ENCODE measurements at places on chromosomes 4 and X.

- DNase-seq: peak; percentile 41
Measured at GRCh38 chr4:24856586-24856985, 56.3 kb downstream of the CCDC149 start.

- DNase-seq: no peak
Measured at GRCh38 chrX:37765507-37765906, 14.4 kb upstream of the CYBB start.

DNA sequence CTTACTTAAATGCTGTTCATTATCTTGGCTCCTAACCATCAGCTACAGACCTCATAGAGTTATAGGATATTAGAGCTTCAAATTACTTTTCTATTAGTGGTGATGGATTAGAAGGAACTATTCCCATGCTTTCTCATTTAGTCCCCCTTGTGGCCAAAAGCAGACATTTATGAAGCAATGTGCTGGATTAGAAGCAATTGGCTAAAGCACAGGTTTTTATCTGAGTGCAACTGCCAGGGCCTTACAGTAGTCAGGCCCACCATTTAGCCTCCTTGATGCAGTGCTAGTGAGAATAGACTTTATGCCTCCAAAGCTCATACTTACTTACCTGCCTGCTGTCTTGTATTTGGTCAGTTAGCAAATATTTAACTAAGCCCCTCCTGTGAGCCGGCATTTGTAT lies 93.0 kb downstream of the TSPAN7 start:
- DNase-seq: no peak

GRCh38 chr4:140012688-140013486 lies 141.1 kb downstream of the MAML3 start:
- DNase-seq: no peak

DNA sequence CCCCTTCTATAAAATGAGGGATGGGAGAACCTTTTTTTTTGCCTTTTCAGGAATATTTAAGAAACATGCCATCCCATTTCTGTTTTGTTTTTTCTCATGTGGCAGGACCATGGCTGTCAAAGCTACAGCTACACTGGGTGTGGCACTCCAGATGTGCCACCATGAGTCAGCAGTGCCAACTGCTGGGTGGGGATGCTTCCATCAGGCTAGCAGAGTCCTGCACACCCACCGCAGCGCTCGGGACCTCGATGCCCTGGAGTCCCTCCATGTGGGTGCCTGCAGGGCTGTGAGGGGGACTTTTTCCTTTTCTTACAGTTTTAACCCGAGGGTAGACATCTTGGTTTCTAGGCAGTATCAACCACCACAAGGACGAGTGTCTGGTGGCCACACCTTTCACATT lies 352.6 kb downstream of the NR3C2 start:
- DNase-seq: no peak

GRCh38 chrX:152614791-152615190 lies 22.9 kb upstream of the GABRQ start:
- no peak for DNase-seq

DNA sequence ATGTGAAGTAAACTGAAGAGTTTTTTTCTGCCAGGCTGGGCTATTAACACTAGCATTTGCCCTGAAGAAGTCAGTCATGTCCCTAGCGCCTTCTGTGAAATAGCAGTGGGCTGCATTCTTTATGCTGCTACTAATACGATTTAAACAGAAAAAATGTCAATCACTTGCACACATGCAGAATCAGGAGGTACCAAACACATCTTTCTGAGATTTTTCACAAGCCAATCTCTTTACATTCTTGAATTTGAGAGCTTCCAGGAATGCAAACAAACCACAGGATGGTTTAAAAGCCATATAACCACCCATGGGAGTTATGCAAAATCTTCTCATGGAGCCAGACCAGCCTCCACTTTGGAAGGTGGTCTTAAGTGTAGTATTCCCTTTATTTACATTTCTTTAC lies 220.1 kb downstream of the IQCM start:
- DNase-seq: no peak

DNA sequence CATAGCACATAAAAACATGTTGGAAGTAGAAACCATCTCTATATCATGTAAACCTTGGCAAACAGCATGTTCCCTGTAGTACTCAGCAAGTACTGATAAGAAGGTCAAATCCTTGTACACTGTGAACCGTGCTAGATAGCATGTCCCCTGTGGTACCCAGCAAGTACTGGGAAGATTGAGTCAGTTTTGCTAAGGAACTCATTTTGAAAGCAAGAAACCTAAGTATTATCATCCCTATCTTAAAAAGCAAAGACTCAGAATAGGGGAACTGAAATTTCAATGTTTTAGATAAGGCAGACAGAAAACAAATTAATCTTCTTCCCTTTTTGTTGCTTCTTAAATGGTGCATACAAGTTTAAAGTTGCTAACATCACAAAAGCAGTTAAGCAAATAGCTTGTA lies 180.2 kb downstream of the RBM46 start:
- DNase-seq: no peak

DNA sequence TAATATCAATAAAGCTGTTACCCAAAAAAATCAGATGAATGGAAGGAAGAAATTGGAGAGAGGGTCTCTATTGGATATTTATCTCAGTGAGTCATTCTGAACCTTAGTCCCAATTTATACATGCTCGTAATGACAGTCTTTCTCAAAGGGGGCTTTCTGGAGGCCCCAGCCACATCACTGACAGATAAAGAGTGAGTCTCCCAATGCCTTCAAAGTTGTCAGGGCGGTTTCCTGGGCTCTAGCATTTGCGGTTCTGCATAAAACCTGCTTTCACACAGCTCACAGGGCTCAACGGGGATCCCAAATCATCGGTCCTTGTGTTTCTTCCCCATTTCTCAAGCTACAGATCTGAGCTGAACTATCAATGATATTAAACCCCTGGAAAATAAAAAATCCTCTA lies 17.3 kb downstream of the TCEANC start:
- no peak for DNase-seq

GRCh38 chr4:48227662-48228061 lies 42.0 kb downstream of the TEC start:
- no peak for DNase-seq

- DNase-seq: no peak
Measured at GRCh38 chr4:119210775-119211174, 1.7 kb upstream of the USP53 start.

DNA sequence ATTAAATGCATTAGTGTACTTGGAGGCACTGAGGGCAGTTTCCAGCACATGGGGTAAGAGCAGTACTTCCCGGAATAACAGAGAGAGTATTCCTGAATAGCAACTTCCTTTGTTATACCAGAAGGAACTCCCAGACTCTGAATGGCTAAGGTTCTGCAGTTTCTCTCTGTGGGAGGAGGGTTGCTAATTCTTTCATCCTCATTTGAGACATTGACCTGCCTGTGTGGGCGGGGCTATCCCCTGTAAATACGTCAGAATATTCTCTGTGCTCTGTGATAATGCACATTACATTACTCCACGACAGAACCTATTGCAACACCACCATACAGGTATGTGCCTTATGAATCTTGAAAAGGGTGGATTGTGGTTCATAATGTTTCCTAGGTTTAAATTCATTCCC lies 52.7 kb downstream of the SPINK2 start:
- no peak for DNase-seq

DNA sequence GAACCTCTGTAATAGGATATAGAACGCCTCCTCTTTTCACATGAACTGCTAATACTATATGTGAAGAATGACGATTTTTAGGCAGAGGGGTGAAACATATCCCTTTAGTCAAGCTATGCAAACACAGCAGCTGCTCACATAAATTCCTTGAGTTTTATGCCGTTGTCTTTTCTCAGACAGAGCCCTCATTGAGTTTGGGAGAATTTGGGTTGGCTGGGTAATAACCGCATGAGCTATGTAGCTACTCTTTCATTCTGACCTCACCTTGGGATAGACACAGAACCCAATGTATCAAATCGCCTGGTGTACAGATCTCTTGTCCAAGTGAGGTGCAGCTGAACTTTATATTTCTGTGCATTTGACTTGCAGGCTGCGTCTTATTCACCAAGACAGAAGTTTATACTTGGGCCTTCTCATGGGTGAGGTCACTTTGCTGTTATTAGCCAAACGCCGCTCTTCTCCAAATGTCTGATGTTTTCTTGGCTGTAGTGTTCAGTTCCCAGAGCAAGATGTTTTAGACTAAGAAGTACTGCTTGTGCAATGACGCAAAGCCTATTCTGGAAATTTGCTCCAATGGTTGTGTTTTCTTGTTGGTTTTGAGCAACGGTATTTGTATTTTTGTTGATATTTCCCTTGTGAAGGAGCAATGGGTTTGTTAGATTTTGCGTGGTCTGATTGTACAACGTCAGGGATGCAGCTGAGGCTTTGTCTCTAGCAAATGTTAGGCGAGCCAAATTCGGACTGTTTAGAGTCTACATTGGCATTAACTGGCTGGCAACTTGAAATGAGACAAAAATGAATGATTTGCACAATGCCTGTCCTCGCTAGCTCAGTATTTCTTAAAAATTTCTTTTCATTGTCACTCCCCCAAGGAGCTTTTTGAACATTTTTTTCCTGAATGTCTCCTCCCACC lies 11.2 kb upstream of the SPARCL1 start:
- DNase-seq: no peak

DNA sequence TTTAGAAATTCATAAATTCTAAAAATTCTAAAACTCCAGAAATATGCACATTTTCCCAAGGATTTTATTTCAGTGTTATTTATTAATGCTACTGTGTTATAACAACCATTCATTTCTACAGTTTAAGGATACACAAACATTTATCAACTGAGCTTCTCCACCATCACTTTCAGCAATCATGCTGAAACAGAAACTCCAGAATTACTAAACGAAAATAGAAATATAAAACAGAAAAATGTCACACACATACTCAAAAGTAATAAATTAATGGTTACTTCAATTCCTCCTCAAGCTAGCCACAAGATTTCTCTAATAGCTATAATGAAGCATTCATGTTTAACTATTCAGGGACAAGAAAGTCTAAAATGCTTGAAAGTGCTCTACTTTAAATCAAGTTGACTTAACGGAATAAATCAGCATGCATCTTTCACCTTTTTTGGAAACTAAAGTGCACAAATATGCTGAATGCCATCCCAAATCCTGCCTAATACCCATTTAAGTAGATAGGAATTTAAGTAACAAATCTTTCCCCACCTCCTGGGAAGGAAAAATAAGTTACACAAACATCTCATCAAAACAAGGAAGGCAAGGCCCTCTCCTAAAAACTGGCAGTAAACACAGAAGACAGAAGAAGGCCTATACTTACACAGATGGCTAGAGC lies 563 bp downstream of the FAM13A start:
- DNase-seq: no peak

DNA sequence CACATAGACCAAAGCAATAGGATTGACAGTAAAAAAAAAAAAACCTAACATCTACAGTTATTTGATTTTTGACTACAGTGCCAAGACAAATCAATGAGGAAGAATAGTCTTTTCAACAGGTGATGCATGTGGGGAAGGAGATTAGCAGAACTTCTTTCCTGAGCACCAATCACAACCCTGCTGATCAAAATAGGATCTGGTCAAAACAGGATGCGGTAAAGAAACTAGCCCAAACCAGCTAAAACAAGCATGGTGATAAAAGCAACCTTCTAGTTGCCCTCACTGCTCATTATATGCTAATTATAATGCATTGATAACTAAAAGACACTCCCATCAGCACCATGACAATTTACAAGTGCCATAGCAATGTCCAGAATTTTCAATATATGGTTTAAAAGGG lies 667.5 kb downstream of the GRXCR1 start:
- DNase-seq: no peak

GRCh38 chr4:142585411-142585810 lies 260.7 kb downstream of the INPP4B start:
- no peak for DNase-seq

DNA sequence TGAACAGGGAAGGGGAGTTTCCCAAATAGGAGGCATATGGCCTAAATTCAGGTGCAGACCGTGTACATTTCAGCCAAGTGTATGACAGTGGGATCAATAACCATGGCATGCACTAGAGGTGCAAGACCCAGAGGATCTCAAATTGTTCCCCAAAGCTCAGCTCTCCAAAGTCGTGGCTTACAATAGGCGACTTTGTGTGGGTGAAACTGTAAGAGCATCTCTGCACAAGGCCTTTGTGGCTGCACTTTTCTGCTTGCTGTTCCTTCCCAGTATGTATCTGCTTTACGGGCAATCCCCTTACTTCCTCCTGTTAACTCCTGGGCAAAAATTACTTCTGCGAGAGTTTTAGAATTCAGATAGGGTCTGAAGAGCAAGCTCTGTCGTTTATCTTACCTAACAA lies 518.3 kb upstream of the ZFP42 start:
- DNase-seq: no peak

DNA sequence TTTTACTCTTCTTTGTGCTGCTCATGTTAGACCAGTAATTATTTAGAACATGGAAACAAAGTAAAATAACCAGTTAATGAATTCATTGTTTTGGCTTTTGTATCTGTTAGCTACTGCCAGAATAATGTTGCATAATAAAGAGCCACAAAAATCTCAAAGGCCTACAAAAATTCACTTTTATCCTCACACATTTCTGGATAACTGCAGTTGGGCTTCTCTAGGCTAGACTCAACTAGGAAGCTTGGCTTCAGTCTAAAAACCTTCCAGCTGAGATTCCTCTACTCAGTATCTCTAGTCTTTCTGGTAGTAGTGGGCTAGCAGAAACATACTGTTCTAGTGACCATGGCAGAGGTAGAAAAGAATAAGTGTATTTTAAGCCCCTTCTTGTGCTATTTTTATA lies 73.0 kb downstream of the FAT4 start:
- DNase-seq: no peak

- DNase-seq: no peak
Measured at GRCh38 chr4:147108409-147108808, 162.7 kb upstream of the TTC29 start.

GRCh38 chr4:23814996-23815660 lies 74.7 kb downstream of the PPARGC1A start:
- DNase-seq: no peak

DNA sequence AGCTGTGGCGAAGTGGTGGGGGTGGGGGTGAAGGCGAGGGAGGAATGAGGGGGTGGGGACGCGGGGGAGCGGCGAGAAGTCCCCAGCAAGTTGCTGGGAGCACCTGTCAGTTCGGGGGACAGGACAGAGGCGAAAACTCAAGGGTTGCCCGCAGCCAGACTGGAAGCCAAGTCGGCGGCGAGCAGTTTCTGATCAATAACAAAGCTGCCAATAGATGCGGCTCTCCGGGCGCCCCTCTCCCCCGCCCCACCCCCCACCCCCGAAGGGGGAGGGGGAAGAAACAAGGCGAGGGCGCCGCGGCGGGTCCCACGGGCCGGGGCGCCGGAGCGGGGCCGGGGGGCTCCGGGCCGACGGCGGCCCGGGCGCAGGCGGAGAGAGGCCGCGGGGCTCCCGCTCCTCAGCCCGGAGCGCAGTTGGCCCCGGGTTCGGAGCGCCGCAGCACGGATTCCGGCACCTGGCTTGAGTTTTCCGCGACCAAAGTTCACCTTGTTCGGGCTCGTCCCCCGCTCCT lies 379 bp downstream of the PDGFC start:
- peak; percentile 18 for DNase-seq

GRCh38 chrX:12240491-12240890 lies 102.2 kb downstream of the FRMPD4 start:
- DNase-seq: no peak

DNA sequence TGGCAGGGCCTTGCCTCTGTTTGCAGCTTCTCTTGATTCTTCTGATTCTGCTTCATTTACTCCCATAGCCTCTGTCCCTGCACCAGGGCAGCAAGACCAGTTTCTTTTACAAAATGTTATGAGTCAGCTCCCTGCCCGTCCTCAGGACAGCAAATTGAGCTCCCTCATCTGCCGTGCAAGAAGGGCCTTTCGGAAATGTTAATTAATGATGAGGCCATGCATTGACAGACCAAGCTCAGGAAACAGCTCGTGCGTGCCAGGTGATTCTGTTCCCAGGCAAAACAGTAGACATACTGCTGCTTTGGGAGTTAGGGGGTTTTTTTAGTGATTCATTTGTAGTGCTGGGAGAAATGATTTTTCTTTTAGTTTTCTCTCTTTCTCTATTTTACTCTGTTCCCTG lies 231.7 kb downstream of the FBXW7 start:
- no peak for DNase-seq
